Right ventricle myocardium superior (tissue), 1 donor: ENCODE measurements at places on chromosomes 1 and 21.
A peak's percentile ranks its signal among the peaks of the same experiment; 100 is the strongest.

DNA sequence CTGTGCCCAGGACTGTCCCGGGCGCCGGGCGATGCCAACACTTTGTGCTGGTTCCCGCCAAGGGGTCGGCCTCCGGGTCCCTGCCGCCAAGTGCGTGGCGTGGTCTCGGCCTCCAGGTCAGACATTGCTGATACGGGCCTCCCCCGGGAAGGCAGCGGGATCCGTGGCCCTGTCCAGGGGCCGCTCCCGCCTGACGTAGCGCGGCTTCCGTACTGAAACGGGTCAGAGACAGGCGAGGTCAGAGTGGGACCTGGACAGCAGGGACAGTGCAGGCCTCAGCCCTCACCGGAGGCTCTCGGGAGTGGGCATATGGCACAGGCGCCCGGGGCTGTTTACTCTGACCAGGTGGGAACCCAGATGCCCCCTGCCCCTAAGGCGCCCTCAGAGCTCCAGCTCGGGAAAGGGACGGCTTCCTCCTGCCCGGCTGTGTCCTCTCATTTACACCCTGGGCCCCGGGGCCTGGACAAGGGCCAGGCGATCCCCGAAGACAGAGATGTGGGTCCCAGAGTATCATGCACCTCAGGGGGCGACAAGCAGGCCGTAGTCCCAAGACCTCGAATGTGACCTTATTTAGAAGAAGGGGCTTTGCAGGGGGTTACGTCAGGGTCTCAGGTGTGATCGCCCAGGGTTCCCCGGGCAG, 8.8 kb upstream of the RNF223 start:
- peak; percentile 38 for DNase-seq

DNA sequence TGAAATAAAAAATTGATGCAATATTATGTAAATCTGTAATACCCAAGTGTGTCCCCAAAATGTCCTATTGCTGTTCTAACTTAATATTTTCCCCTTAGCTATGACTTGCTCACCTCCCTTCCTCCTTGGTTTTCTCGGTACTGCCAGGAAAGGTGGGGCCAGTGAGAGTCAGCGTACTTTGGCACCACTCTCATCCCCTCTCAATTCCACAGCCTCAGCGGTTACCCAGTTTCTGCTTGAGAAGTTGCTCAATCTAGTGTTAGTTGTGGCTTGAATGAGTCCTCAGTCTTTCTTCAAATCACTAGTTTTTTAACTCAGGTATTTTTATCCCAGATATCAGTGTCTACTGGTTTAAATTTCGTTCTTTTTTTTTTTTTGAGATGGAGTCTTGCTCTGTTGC, 32.3 kb downstream of the BCAS2 start:
- DNase-seq = no peak

GRCh38 chr21:26140164-26140579, 30.4 kb downstream of the APP start:
- peak; percentile 59 for DNase-seq

DNA sequence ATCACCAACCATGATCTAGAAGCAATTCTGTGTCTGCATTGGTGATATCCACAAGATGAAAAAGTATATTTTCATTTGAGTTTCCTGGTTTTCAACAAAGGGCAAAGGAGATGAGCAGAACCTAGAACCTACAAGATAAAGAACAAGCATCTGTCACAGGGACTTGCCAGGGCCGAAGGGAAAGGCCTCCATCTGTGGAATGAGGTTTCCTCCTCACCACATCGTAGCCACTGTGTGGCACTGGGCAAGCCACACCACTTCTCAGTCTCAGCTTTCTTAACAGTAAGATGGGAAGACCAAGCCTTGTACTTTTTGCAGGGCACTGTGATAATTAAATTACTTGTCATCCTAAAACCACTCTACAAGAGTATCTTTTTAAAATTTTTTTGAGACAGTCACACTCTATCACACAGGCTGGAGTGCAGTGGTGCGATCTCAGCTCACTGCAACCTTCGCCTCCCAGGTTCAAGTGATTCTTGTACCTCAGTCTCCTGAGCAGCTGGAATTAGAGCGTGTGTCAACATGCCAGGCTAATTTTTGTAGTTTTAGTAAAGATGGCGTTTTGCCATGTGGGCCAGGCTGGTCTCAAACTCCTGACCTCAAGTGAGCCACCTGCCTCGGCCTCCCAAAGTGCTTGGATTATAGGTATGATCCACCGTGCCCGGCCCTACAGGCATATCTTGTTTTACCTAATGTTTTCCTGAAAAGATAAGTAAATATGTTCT, 45.8 kb downstream of the ARHGEF11 start:
- DNase-seq = no peak

DNA sequence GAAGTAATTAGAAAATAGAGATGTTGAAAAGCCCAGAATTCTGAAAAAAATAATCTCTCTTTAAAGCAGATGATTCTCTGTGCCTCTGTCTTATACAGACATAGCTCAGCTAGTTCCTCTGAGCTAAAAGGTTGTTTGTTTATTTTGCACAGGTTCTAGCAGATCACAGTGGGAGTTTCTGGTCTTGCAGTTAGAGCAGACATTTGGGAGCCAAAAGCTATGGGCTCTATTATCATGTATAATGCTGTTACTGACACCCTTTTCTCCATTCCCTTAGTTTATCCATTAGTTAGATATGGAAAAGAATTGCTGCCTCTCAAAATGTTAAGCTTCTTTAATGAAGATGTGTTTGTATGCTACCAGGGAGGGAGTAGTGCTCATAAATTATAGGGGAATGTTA, 20.5 kb upstream of the CD55 start:
- DNase-seq = no peak

DNA sequence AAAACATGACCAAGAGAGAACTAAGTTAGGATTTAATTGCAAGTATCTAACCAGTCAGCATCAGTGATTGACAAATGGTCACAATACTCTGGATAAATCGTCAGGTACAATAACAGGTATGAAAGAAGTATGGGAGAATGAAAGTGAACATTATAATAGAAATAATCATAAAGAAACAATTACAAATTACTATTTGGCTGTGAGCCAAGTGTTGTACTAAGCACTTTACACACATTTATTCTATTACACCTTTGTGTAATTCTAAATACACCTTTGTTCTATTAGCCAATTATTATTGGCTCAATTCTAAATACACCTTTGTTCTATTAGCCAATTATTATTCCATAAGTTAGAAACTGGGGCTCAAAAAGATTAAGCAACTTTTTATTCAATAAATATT, 114.7 kb downstream of the KCNH1 start:
- no peak for DNase-seq

DNA sequence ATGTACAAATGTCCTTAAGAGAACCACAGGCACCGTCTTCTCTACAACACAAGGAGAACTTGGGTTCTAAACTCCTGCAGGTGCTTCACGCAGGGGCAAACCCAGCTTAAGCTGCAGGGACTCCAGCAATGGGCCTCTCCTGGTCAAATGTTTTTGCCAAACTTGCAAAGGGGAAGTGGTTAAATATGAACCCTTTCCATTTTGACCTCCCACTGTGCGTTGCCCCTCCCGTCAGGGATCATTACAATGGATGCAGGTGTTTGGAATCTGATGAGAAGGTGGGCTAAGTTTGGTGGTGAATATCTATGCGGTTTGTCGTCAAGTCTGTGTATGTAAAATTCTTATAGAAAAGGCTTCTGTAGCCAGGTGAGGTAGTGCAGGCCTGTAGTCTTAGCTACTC, 29.1 kb upstream of the SLC25A33 start:
- no peak for DNase-seq

GRCh38 chr1:202656057-202656456, 54.2 kb downstream of the SYT2 start:
- no peak for DNase-seq

DNA sequence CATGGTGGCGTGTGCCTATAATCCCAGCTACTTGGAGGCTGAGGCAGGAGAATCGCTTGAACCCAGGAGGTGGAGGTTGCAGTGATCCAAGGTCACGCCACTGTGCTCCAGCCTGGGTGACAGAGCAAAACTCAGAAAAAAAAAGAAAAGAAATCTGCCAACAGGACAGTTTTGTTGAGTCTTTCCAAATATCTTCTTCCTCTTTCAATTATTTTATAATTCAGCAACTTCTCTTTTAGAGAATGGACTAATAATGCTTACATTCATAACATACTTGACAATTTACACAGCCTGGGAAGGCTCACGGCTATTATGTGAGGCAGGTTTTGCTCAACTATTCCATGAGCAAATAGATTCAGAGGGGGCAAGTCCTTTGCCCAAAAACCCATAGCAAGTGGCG, 18.1 kb downstream of the CNR2 start:
- DNase-seq = no peak

GRCh38 chr1:228702433-228702832, 32.8 kb upstream of the RHOU start:
- no peak for DNase-seq

- no peak for DNase-seq
These were observed 1.8 kb upstream of the ERG start for GRCh38 chr21:38500073-38500472.

GRCh38 chr1:34975771-34976170, 9.4 kb downstream of the TMEM35B start:
- DNase-seq = no peak

- no peak for DNase-seq
These were observed 17.5 kb downstream of the LRRIQ3 start for GRCh38 chr1:74180490-74180889.

DNA sequence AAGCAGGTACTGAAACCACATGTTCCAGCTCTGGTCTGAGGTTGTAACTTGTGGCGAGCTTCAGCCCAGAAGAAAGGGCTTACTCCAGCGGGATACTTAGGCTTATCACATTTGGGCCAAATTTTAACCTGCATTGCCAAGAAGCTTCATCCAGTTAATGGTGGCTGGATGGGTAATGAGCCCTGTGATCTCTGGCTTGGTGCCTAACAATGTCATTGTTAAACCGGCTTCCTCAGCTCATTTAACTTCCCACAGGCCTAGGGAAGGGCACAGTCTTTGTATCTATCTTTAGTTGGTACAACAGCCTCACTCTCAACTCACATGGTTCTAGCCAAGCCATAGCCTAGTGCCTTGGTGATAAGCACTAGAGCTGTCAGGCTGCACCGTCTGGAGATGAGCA, 43.6 kb upstream of the CCDC190 start:
- no peak for DNase-seq

DNA sequence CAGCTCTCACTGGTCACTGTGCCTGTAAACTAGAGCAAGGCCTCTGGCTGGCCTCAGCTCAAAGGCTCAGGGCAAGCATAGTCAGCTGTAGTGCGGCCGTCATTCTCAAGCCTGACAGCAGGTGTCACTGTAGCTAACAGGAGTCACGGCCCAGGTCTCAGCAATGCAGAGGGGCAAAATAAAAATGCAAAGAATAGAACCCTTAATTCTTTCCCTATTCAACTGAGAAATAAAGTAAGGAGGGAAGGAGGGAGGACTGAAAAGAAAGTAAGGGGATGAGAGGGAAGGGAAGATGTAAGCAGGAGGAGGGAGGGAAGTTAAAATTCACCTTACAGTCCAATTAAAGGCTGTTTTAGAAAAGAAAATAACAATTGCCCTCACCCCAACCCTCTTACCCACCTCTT, 106.1 kb downstream of the KIAA0319L start:
- DNase-seq = peak; percentile 91

DNA sequence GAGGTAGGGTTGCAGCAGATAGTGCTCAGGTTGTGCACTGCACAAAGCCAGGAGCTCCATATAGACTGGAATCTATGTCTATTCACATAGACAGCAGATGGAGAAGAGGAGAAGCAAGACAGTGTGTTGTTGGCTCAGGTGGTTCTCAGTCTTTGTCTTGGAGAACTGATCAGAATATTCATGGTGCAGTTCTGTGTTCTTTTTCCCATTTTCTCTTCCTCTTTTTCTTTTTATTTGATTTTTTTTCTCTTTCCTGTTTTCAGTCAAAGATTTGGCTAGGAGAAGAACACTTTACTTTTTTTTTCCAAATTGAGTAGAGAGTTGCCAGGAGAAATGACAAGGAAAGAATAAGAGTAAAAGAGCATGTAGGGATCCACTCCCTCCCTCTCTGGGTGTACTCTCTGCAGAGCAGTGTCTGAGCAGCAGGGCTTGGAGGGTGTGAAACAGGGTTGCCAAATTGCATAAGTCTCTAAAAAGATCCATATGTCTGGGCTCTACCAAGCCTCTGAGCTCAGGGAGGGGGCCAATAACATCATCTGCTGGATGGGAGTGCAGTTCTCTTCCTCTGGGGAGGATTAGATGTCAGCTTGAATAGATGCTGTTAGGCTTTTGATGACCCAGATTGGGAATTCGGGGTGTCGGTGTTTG, 8.7 kb upstream of the CD34 start:
- DNase-seq = no peak

DNA sequence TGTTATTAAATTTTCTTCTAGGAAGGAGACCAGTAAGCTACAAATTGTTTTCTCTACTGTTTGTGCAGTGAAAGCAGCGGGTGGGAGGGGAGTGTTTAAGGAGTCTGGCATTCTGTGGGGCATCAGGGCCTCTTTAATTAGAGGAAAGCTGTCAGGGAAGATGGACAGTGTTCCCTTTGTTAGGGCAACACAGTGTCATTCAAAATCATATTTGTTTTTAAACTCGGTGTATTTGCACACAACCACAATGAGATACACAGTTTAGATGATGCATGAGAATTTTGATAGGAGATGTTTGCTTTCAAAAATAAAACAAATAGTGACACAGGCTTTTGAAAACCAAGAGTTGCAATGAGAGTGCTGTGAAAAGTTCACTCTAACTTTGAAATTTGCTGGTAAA, 15.1 kb upstream of the ST6GALNAC3 start:
- DNase-seq = no peak

- DNase-seq = peak; percentile 76
These were observed 85.1 kb downstream of the MTR start for GRCh38 chr1:236880209-236880608.

- peak; percentile 69 for DNase-seq
These were observed 21.4 kb upstream of the LRRC38 start for GRCh38 chr1:13535227-13535626.

GRCh38 chr1:236336084-236336483, 54.3 kb upstream of the ERO1B start:
- DNase-seq = no peak

DNA sequence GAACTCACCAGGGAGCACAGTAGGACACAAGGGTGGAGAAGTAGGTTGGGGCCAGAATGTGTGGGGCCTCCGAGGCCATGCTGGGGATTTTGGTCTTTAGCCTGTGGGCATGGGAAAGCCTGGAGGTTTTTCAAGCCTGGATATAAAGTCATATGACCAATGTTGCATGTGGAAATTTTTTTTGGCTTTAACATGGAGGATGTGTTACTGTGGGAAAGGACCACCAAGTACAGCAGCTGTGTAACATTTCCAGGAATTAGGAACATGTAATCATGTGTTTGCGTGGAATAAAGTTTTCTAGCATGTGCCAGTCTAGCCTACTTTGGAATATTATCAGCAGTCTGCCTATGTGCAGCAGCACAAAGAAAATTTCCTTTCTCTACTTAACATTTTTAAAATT, 78.5 kb downstream of the TNFSF18 start:
- DNase-seq = no peak

GRCh38 chr1:23594927-23595353, 35.6 kb upstream of the ID3 start:
- no peak for DNase-seq

GRCh38 chr1:1239227-1239613, 7.2 kb downstream of the B3GALT6 start:
- no peak for DNase-seq

- DNase-seq = no peak
These were observed 2.8 kb downstream of the LAPTM5 start for GRCh38 chr1:30754684-30755171.

- DNase-seq = no peak
These were observed 115.0 kb downstream of the GREM2 start for GRCh38 chr1:240496941-240497340.
